ENCODE measurements at places on chromosomes 5 and 9. TPM values are rescaled to one million over a fixed set of nuclear protein-coding genes. Genes with fewer than 3 reads are reported as not detected.

GRCh38 chr5:59763541-59763940 is 130.0 kb downstream of the PDE4D start:
- peak overlapping the region; percentile 27 for H3K27ac ChIP-seq
- peaks cover 14% of the 10 kb centered on the region for H3K4me1 ChIP-seq
- H3K4me3 ChIP-seq, result no peak overlapping the region
- H3K27me3 ChIP-seq, result peaks cover 15% of the 10 kb centered on the region

The ADAMTS2 gene
- total RNA-seq, result not detected

The PCDHB16 gene
- total RNA-seq, result not detected

The BSPRY gene
- 8.3 TPM for total RNA-seq
